ENCODE measurements at places on chromosomes 5 and 9. TPM values are rescaled to one million over a fixed set of nuclear protein-coding genes. Genes with fewer than 3 reads are reported as not detected.

AK8 gene
- polyA plus RNA-seq, result 0.77 TPM

DND1 gene
- not detected for polyA plus RNA-seq

C9orf153 gene
- polyA plus RNA-seq, result 0.98 TPM

LCN9 gene
- polyA plus RNA-seq, result not detected

SCGB3A1 gene
- polyA plus RNA-seq, result not detected

FRMD3 gene
- polyA plus RNA-seq, result 5.1 TPM

BRD3OS gene
- 15.8 TPM for polyA plus RNA-seq

IL4 gene
- polyA plus RNA-seq, result not detected

All from Purkinje cell (primary cell).